ENCODE measurements at places on chromosomes 3 and 15.

DNA sequence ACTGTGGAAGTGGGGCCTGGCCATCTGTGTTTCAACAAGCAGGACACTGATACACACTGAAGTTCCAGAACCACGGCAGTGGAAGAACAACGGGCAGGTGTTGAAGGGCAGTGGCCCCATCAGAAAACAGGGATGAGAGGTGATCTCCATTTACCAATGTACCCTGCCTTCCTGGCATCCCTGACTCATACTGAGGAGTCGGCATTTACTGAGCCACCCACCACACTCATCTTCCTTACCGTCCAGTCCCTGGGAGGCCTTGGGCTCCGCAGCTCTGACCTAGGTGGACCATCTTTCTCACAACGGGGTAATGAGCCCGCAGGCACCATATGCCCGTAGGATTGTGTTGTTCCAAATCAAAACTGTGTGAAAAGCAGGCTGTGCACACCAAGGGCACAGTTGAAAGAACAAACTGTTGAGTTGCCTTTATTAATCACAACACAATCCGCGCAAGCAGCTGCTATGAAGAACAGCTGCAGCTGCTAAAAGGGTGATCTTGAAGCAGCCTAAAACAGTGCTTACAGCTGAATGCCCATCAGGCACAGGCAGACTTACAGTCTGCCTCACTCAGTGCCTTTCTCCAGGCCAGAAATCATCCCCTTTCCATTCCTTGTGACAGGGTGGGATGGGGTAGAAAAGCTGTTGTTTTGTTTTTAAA is 12.9 kb downstream of the MB21D2 start:
- no peak for ATAC-seq

GRCh38 chr3:134350861-134351311 is 23.4 kb downstream of the AMOTL2 start:
- peak; percentile 1 for ATAC-seq

- ATAC-seq: no peak
Observed at GRCh38 chr15:98804057-98804380, 155.7 kb downstream of the IGF1R start.

GRCh38 chr15:75228787-75229186 is 27.1 kb downstream of the C15orf39 start:
- no peak for ATAC-seq

All from SK-N-SH treated with all-trans-retinoic acid at 6 μM for 48 hours (cell line).